ENCODE measurements at places on chromosomes 3 and 15. TPM values are rescaled to one million over a fixed set of nuclear protein-coding genes. Genes with fewer than 3 reads are reported as not detected.

DNA sequence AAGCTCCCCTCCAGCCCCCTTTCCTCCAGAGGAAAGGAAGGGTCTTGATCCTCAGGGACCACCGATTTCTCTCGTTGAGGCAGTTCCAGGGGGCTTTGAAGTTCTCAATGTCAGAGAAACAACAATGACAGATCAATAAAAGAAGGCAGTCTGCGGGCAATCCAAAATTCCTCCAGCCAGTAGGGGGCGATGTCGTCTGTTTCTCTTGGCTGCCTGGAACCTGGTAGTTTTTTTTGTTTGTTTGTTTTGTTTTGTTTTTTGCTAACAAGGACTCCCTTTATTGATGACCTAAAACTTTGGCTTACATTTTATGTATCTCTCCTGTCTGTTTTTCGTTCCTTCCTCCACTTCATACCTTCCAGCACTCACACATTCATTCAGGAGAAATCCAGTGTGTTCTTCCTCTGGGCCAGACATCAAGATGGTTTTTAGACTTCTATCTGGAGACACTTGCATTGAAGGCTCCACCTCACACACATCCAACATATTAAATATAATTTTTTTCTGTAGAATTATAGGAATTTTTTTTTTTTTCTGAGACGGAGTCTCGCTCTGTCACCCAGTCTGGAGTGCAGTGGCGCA is 276.6 kb downstream of the RPLP1 start:
- DNase-seq, result peak; percentile 62

The GOLGA8S gene
- total RNA-seq, result 0.34 TPM

GRCh38 chr15:79372428-79372827 is 59.7 kb upstream of the MINAR1 start:
- no peak for DNase-seq

DNA sequence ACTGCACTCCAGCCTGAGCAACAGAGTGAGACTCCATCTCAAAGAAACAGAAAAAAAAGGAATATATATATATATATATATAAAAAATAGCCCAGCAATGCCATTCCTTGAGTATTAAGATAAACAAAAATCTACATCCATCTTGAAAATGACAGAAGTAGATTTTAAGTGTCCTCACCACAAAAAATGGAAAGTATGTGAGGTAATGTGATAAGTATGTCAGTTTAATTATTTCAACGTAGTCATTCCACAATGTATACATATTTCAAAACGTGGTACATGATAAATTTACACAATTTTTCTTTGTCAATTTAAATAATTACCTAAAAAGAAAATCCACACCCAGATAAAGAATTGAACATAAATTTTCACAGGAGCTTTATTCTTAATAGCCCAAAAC is 54.9 kb downstream of the HCN4 start:
- DNase-seq, result no peak

DNA sequence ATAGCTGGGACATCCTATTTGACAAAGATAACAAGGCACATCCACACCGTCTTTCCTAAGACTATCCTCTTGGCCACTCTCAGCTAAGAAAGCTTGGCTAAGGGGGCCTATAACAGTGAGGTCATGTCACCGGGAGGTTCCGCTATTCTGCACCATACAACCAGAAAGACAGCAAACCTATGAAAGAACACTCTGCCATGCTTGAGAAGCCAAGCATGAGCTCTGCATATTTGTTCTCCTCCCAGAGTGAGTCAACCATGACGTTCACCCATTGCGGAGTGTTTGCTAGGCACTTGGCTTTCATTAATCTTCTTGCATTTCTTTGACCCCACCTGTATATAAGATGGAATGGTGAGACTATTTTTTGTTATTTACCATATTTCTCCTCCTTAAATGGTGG is 141.2 kb downstream of the GMNC start:
- DNase-seq, result no peak

DNA sequence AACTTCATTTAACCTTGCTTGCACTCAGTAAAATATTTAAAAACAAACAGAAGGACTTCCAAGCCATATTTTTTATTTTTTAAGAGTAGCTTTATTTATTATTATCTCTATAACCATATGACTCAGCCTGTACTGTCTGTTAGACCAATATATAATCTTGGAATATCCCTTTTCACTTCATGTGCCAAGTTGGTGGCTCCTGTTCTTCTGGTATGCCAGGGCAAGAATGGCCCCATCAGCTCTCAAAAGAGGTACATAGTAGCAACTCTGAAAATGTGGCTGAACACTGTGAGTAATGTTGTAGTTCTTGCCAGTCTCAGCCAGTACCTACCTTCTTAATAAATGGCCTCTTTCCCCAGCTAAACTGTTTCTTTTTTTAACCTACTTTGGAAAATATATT is 257.0 kb upstream of the UBE2E1 start:
- DNase-seq, result no peak

DNA sequence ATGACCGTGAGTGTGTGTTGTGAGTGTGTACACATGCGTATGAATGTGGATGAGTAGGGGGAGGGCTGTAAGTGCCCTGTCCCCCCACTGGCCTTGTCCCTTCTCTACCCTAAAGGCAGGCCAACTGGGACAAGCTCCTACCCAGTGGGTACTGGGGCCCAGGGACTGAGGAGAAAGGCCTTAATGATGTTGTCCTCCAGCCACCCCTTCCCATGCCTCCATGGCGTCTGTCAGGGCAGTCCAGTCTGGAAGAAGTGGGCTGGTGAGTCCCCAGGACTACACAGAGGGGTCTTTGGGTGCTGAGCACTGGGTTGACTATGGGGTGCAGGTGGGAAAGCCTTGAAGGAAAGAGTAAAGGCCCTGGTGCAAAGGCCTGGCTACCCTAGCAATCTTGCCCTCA is 16.9 kb upstream of the CORO2B start:
- DNase-seq, result no peak

DNA sequence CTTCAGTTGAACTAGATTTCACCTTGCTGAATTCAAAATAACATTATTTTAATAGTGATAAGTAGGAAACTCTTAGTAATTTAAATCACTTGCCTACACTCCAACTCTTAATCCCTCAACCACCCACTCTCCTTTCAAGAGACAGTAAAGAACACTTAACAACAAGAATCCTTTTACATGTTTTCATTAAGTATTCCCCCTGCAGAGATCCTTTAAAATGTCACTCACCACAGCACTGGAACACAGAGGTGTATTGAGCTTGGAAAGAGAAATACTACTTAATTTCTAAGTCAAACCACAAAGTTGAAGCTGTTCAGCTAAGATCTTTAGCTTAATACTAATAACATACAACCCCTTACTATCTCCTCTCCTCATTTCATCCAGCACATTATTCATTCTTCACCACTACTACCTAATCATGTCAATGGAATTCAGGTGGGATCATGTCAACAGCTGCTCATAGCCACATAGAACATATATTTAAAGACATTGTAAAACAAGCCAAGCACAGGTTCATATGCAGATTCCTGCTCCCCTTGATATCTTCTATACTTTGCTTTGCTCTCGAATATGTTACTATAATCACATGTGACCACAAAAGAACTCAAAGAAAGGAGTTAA is 40.5 kb downstream of the IMPG2 start:
- no peak for DNase-seq

- DNase-seq, result no peak
Observed at GRCh38 chr15:70133296-70133695, 35.6 kb upstream of the TLE3 start.

DNA sequence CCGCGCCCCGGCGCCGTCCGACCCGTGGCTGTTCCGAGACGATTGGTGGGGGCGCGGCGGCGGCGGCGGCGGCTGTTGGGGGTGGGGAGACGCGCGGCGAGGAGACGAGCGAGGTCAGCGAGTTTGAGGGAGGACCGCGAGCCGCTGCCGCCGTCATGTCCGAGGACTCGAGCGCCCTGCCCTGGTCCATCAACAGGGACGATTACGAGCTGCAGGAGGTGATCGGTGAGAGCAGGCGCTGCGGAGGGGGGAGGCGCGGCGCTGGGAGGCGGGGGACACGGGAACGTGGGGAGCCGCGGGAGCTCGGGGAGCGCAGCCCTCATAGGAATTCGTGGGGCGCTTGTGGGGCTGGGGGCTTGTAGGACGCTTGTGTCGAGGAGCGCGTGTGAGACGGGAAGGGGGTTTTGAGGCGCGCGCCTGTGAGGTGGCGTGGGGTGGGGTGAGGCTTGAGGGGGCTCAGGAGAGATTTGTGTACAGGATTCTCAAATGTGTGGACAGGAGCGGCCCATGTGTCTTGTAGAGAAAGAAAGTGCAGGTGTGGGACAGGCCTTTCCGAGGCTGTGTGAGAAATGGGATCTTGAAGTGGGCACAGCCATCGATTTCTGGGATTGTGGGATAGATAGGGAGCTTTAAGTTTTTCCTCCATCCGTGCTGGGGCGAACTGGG is 518 bp downstream of the OXSR1 start:
- DNase-seq, result peak; percentile 71

DNA sequence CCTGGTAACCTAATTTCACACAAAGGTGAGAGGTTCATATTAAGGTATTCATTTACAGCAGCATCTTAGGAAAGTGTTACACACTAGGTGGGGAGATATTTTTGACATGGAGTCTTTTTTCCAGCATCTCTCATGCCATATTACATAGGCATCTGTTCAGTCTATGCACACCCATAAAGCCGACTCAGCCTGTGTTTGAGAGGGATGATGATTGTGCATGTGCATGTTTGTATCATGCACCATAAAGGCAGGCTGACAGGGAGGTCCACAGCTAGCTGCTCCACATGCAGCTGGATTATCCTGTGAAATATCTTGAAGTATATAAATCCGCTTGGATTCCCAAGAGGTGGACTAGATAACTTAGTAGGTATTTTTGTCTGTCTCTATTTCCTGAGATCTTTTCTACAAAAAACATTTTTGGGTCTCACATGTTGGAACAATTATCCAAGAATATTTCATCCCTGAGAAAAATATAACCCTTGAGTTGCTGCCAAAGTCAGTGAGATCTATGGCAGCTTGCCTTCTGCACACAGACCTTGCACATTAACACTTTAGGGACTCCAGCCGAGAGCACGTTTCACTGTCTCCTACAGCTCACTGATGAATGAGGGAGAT is 288.4 kb upstream of the DPH6 start:
- no peak for DNase-seq

DNA sequence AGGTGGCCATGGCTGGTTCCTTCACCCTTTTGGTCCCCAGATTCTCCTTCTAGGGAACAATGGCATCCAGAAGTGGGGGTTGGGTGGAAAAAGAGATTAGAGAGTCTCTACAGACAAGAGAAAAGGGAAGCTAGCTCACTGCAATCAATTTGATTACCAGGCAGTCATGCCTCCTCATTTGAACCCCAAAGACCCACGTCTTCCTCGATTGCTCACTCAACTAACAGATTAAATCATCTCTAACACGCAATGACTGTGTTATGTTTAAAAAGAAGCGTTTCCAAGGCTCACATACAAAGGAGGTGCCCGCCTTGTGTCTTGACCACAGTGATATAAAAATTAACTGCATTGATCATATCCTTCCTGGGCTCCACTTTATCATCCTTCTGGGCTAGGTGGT is 57.6 kb downstream of the BHLHE40 start:
- DNase-seq, result no peak

The SMCO1 gene
- total RNA-seq, result not detected

The ZBBX gene
- 0.22 TPM for total RNA-seq

The C3orf33 gene
- total RNA-seq, result 8.4 TPM

GRCh38 chr15:68465861-68466560 is 34.0 kb upstream of the ITGA11 start:
- DNase-seq, result no peak

GRCh38 chr3:185114756-185115155 is 38.1 kb downstream of the C3orf70 start:
- DNase-seq, result no peak

GRCh38 chr15:70137967-70138366 is 40.2 kb upstream of the TLE3 start:
- DNase-seq, result no peak

The ITIH1 gene
- total RNA-seq, result not detected

GRCh38 chr3:184275961-184276910 is at the start of gene ECE2:
Gene ECE2, plus strand, starts transcription at chr3:184276022. Its CDS starts 132 bp downstream, at chr3:184276154.
- no peak for DNase-seq

GRCh38 chr15:38563723-38564519 is 693 bp downstream of the RASGRP1 start:
- DNase-seq, result peak; percentile 59

- no peak for DNase-seq
Observed at GRCh38 chr3:132432639-132433038, 15.3 kb downstream of the DNAJC13 start.

GRCh38 chr3:119592861-119593260 is 4.8 kb upstream of the PLA1A start:
- DNase-seq, result no peak

- DNase-seq, result no peak
Observed at GRCh38 chr15:47439146-47440111, 277.9 kb upstream of the SEMA6D start.

GRCh38 chr3:50532062-50532705 is 28.8 kb upstream of the CACNA2D2 start:
- DNase-seq, result no peak

GRCh38 chr3:155646128-155646527 is 98.7 kb downstream of the PLCH1 start:
- no peak for DNase-seq

GRCh38 chr15:88276821-88277410 is 20.4 kb upstream of the NTRK3 start:
- DNase-seq, result no peak

GRCh38 chr3:38297947-38298711 is 16.0 kb downstream of the SLC22A14 start:
- no peak for DNase-seq

DNA sequence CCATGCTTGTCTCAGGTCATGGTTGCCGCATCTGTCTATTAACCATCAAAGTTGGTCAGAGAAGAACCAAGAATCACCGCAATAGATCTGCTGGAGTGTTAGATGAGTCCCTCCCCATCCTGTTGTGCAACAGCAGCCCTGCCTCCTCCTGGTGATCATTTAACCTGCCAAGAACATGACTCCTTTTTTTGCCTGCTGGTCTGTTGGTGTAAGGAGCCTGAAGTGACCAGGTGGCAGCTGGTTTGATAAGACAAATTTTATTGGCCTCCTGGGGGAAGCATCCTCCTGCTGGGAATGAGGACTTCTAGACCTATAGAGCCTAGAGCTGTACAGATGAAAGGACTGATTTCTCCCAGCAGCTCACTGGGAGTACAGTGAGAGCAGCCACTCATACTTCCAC is 43.5 kb upstream of the RAF1 start:
- no peak for DNase-seq

DNA sequence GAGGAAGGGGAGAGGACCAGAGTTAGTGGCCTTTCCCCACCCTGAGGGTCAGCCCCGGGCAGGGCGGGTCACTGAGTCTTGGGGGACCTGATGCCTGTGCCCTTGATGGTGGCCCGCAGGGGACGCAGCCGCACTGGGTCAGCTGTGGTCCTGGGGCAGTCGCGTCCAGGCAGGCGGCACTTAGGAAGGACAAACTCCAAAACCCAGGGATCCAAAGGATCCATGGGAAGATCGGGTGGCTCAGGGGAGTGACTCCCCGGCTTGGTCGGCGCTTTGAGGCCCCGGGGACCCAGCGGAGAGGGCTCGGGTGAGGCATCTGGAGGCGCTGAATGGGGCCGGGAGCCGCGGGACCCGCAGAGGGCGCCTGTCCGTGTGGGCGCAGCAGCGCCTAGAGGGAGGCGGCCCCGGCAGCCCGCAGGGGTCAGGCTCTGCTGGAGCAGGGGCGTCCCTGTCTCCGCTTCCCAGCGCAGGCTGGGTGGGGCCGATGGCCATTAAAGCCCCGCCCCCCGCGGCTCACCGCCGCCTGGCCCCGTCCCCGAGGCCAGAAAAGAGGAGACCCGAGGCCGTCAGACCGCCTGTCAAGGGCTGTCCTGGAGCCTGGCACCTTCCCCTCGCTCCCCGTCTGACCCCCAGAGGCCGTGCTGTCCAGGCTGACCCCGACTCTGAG is 17.5 kb downstream of the CIDEC start:
- DNase-seq, result peak; percentile 61

- no peak for DNase-seq
Observed at GRCh38 chr15:87755226-87755625, 501.3 kb downstream of the NTRK3 start.

The GOLGA8R gene
- total RNA-seq, result 0.24 TPM

- DNase-seq, result peak; percentile 90
Observed at GRCh38 chr3:50272911-50273688, 4.2 kb downstream of the SEMA3B start.

Measured in adrenal gland (tissue), 19 donors.